ENCODE measurements at places on chromosomes 6 and 20.
A peak's percentile ranks its signal among the peaks of the same experiment; 100 is the strongest.

- no peak for DNase-seq
Measured at GRCh38 chr6:157800420-157801237, 22.4 kb upstream of the SNX9 start.

DNA sequence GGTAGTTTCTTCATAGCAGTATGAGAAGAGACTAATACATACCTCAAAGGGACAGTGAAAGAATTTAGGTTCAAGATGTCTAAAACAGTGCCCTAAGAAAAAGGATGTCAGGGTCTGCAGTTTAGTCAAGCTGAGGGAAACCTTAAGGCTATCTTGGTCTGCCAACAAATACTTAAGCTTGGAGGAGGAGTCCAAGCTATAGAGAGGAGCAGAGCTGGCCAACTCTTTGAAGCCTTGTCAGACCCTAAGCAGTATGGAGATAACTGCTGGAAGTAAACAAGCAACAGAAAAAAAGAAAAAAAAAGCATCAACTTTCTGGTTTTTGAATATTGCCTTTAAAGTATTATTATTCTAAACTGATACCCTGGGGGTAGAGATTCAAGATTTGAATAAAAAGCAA lies 1518.1 kb downstream of the GRIK2 start:
- DNase-seq = no peak

- DNase-seq = no peak
Measured at GRCh38 chr6:107794771-107795170, 29.3 kb downstream of the SCML4 start.

- no peak for DNase-seq
Measured at GRCh38 chr6:139355172-139355571, 19.3 kb downstream of the CITED2 start.

DNA sequence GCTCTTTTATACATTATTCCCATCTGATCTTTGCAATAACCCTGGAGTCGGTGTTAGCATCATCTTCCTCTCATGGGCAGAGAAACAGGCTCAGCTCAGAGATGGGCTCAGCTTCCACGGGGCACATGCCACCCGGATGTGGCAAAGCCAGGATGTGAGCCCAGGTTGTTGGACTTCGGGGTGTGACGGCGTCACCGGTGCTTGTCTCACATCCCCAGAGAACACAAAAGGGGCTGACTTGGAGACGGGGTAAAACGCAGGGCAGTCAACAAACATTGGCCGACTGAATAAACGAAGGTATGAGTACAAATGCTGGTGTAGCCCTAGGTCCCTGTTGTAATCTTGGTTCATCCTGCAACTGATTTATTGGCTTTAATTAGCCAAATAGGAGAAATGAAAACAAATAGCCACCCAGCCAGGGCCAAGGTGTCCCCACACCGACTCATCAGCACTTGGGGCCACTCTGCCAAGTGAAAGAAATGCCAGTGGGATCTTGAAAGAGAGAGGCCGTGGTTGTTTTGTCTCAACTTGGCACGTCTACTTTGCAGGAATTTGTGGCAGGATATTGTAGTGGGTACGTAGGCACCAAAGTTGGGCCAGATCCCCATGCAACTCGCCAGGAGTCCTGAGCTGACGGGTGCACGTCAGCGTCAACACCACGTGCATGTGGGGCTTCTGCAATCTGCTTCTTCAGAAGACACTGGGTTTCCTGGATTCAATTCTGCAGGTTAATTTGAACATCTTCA lies 42.8 kb downstream of the APCDD1L start:
- DNase-seq = no peak

- DNase-seq = no peak
Measured at GRCh38 chr20:58192567-58192966, 35.9 kb downstream of the ANKRD60 start.

DNA sequence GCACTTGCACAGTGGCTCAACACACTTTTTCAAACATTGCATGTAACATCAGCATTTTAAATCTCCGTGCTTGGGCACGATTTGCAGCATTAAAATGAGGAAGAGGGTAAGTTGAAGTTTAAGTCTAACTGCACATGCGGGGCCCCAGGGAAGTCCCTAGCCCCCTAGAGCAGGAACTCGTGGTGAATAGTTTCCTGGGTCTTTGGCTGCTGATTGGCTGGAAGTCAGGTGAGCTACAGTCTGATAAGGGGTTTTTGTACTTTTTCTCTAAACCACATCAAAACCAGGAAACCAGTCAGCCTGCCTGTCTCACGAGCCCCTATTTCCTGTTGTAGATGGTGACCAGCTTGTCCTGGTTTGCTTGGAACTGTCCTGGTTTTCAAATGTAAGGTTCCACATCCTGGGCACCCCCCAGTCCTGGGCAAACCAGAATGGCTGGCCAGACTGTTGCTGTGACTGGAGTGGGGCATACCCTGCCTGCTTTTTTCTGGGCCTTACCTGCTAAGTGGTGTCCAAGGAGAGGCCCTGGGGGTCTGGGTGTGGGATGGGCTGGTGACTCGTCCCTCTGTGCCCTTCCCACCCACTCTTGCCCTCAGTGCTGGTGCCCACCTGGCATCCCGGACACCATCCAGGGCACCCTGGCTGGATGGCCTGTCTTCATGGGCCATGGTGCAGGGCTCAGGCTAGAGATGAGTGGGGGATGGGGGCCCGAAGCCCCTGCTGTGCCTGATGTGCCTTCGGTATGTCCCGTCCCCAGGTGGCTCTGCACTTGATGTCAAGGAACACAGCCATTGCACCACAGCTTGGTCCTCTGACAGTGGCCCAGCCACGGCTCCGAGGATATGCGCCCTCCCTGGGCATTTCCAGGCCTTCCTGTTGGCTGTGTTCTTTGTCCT lies 31.8 kb downstream of the SUN5 start:
- DNase-seq = peak; percentile 80

DNA sequence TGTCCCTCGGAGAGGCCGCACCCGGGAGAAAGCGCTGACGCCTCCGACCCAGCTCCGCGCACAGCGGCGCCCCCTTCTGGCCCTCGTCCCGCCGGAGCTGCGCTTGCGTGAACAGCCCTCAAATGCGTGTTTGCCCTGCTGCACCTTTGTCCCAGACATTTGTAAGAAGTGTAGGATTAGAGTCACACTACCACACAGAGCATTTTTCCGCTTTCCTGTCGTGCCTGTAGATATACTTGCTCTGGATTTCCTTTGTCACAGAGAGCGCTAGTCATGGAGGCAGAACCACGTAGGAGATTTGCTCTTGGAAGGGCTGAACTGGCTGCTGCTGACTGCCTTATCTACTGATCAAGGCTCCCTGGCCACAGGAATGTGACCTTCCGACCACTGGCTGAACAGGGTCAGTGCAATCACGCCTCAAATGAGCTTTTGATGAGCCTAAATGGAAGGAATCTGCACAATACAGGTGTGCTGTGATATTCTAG lies 62.3 kb downstream of the PAX1 start:
- DNase-seq = no peak

GRCh38 chr6:2632976-2633584 lies 117.6 kb downstream of the MYLK4 start:
- no peak for DNase-seq

GRCh38 chr20:32045999-32046398 lies 6.0 kb upstream of the HCK start:
- DNase-seq = no peak

GRCh38 chr6:157020881-157021343 lies 243.7 kb downstream of the ARID1B start:
- DNase-seq = peak; percentile 54

DNA sequence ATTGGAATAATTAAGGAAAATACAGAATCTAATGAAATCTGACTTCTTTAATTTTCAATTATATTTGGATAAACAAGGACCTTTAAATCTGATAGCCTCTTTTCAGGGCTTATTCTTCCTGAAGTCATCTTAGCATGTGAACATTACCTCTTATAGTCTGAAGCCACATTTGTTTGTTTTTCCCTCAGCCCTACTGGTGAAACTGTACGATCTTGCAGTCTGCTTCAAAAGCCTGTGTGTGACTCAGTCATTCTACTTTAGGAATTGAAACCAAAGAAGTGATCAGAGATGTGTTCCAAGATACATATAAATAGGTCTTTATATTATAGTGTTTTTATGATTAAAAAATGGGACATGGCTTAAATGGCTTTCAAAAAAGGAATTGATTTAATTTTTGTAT lies 67.5 kb downstream of the MACROD2 start:
- DNase-seq = no peak

GRCh38 chr20:45405571-45406259 lies 2.4 kb upstream of the DBNDD2 start:
- DNase-seq = no peak

GRCh38 chr6:73041051-73041450 lies 184.2 kb downstream of the KHDC1L start:
- no peak for DNase-seq

DNA sequence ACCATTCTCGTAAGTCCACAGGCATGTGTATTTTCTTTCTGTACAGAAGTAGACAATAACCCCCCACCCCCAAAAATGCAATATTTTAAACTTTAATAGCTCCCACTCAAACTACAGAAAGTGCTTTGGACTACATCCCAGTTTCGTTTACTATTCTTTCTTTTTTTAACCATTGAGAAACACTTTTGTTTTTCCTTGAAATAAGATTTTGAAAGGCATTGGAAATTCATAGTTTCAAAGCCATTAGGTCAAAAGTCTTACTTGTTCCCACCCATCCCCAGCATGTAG lies 140.0 kb downstream of the KIF16B start:
- no peak for DNase-seq

DNA sequence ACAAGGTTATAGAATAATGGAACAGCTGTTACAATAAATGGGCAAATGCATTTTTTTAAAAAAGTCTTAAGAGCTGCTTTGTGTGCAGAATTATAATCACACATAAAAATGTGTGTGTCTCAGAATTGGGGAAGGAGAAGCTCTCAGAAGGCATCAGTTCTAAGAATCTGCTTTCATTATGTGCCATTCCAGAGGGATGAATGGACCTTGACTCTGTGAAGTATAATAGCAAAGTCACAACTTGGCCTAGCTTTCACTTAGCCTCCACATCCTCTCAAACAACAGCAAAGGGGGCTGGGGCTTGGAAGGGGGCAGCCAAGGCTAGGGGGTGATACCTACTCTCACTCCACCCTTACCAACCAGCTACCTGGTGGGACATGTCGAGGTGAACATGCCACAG lies 265.0 kb downstream of the CDC5L start:
- DNase-seq = no peak

- DNase-seq = no peak
Measured at GRCh38 chr20:63138855-63139341, 77.0 kb downstream of the YTHDF1 start.

DNA sequence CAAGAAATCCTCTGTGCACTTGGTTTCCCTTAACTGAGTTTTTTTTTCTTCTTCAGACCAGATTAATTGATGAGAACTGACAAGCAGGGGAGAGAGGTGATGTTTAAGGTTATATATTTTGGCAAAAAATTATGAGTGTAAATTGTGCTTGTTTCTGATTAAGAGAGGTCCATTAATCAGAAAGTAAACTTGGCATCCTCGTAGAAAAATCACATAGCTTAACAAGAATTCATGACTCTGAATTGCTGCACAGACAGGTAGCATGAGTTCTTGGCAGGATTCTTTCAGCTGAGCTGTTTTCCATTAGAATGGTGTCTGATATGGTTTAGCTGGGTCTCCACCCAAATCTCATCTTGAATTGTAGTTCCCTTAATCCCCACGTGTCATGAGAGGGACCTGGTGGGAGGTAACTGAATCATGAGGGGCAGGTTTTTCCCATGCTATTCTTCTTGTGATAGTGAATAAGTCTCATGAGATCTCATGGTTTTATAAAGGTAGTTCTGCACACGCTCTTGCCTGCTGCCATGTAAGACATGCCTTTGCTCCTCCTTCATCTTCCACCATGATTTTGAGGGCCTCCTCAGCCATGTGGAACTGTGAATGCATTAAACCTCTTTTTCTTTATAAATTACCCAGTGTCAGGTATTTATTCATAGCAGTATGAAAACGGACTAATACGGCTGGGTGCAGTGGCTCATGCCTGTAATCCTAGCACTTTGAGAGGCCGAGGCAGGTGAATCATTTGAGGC lies 34.2 kb upstream of the DDR1 start:
- no peak for DNase-seq

GRCh38 chr6:134455319-134455718 lies 137.4 kb upstream of the SGK1 start:
- DNase-seq = no peak

DNA sequence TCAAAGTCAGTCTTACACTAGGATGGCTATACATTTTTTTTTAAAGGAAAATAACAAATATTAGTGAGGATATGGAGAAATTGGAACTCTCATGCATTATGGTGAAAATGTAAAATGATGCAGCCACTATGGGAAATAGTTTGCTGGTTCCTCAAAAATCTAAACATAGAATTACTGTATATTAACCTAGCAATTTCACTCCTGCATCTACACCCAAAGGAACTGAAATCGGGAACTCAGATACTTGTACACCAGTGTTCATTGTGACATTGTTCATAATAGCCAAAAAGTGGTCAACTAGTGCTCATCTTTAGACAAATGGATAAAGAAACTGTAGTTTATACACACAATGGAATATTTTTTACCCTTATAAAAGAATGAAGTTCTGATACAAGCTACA lies 110.7 kb downstream of the UTRN start:
- DNase-seq = no peak

GRCh38 chr6:29647927-29648642 lies 8.8 kb upstream of the MOG start:
- no peak for DNase-seq

DNA sequence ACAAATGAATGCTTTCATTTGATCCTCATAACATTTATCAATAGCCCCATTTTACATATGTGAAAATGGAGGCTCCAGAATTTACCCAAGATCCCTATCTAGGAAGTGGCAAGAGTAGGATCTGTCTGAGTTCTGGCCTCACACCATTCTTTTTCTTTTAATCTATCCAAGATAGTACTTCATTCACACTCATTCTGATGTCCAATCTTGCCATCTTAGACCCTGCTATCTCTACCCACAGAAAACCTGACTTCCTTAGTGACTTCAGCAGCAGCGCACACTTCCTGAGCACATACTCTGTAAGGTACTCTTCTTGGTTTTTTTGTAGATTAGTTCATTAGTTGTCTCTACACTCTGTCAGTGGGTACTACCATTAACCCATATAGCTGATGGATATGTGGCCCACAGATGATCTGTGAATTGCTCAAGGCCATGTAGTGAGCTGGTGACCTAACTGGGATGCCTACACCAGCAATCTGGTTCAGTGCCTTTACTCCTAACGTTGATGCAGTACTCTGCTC lies 36.3 kb downstream of the COX4I2 start:
- DNase-seq = no peak

Data from stimulated activated CD8-positive, alpha-beta memory T cell treated with anti-CD3 and anti-CD28 coated beads, Interleukin-7, amount 100 ng/mL, for 4 hours (primary cell).